CD4-positive, alpha-beta T cell treated with Interleukin-10 for 1 hour (primary cell): ENCODE measurements at places on chromosomes 7 and 10.

GRCh38 chr7:67711706-67712105 lies 715.1 kb downstream of the TYW1 start:
- DNase-seq, result no peak

DNA sequence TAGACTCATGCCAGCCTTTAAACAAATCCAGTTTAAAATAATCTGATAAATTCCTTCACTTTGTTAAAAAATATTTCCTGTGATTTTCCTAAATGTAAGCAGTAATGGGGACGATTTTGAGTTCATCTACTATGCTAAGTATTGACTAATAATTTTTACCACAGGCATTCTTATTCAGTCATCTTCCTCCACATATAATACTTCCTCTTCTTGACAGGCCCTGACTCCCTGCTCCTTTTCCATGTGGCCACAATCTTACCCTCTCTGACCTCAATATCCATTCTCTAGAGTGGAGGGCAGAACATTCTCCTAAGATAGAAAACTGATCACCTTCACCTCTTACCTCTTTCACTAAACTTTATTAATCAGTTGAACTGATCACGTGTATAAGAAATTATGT lies 7.8 kb downstream of the DNAJC2 start:
- DNase-seq, result no peak

DNA sequence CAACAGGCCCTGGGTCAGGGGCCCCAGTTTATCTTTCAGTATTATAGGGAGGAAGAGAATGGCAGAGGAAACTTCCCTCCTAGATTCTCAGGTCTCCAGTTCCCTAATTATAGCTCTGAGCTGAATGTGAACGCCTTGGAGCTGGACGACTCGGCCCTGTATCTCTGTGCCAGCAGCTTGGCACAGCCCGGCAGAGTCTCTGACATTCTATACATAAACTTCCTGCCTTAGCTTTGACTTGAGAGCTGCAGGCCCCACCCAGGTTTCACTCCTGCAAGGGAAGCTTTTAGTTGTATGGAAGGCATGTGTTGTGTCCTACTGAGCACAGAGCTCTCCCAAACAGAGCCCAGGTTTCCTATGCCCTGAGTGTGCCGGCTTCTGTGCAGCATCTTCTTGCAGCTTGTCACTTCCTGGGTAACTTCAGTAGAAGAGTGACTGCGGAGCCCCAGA lies 205.6 kb upstream of the PRSS58 start:
- no peak for DNase-seq

DNA sequence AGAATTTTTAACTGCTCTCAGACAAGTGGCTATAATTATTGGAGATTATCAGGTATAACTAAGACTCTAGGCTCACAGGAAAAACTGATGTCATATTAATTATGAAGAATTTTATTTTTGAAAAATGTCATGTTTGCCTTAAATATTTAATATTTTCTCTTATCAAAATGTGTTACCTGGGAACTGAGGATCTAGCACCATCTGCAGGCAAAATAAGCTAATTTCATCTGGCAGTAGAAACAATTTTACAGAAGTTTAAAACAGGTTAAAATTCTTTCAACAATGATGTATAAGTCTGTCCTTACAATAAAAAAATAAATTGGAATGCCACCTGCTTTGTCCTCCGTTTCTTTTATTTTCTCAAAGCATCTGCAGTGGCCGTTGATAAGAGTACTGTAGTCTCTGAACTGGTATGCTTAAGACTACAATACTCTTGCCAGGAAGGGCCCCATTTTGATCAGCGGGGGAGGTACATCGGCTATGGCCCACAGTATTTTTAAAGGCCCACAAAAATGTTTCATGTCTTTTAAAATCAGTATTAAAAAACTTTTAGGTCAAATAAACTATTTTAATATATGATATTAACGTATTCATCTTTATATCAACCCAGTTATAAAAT lies 81.3 kb downstream of the VWDE start:
- DNase-seq, result peak; percentile 49

- DNase-seq, result no peak
Observed at GRCh38 chr7:70926666-70927065, 205.3 kb upstream of the GALNT17 start.

- DNase-seq, result no peak
Observed at GRCh38 chr7:32890793-32891042, 842 bp downstream of the KBTBD2 start.

DNA sequence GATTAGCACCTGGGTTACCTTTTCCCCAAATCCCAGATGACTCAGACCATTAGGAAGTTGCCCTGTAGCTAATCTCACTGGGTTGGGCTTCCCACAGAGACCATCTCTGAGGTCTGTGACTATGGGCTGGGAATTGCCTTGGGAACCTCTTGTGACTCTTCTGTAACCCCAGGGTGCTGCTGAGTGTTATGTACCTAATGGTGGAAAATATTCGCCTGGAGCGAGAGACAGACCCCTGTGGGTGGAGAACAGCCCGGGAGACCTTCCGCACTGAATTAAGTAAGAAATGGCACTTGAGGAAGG lies 20.0 kb downstream of the STRIP2 start:
- no peak for DNase-seq

- DNase-seq, result no peak
Observed at GRCh38 chr10:108500396-108500795, 1335.9 kb upstream of the SORCS1 start.

DNA sequence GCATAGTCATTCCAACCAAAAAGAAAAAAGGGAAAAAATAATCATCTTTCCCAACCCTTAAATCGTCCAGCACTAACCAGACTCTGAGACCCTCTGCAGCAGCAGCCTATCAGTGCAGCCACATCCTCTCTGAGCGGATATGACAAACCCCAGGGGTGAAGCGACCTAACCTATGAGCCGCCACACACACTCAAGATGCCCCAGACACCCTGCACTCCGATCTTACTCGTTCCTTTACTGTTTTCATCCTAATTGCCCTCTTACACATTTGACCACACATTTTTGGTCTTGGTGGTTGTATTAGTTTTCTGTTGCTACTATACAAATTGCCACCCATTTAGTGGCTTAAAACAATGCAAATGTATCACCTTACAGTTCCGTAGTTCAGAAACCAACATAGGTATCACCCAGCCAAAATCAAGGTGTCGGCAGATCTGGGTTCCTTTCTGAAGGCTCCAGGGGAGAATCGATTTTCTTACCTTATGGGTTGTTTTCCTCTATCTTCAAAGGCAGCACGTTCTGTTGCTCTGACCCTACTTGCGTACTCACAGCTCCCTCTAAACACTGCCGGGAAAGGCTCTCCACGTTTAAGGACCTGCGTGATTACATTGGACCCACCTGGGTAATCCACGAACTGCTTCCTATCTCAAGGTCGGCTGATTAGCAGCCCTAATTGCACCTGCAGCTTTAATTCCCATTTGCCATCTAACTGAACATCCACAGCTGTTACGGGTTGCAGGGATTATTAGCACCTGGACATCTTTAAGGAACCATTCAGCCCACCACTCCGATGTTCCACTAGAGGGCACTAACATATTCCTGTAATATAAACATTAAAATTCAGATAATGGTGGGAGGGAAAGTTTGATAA lies 37.3 kb upstream of the PRSS1 start:
- peak; percentile 53 for DNase-seq

GRCh38 chr7:108423089-108423989 lies 32.9 kb downstream of the NRCAM start:
- no peak for DNase-seq

DNA sequence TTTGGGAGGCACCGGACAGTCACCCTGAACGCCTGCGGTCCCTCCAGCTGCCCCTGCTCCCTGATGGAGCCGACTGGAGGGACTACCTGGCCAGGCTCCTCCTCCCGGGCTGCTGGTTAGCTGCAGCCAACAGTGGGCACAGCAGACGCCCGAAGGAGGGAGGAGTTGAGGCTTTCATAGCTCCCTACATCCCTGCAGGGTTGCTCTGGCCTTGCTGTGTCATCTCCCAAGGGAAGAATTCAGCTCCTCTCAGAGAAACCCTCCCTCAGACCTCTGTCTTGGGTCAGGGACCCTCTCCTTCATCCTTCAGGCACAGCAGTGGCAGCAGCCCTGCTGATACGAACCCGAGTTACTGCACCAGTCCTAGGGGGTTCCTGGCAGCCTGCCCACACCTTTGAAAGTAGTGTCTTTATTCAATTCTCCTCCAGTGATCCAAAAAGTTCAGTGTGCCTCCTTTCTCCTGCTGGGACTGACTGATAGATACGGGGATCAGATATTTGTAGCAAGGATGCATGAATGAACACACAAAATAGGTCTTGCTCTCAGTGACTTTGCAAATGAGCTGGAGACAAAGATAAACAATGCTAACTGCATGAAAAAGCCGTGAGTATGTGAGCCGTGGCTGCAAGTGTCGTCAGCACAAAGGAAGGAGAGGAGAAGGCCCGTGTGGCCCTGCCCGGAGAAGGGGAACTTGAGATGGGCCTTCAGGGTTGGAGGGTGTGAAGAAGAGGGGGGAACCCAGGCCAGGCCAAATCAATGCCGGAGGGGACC lies 136.6 kb downstream of the PRKAG2 start:
- no peak for DNase-seq

- no peak for DNase-seq
Observed at GRCh38 chr7:100192969-100193368, 15.3 kb downstream of the STAG3 start.

DNA sequence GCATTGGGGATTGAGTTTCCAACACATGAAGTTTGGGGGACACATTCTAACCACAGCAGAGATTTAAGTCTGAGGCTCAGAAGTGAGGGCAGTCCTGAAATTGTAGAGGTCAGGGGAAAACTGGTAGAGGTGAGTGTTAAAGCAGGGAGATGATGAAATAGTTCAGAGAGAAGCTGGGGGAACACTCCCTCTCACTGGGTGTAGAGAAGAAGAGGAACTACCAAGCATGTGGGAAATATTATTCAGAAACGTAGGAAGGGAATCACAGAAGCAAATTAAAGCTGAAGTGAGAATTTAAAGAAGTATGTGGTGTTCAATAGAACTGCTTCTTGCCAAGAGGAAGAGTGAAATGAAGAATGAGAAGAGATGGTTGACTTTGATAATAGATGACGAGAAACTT lies 121.5 kb upstream of the FAM3C start:
- DNase-seq, result no peak

- no peak for DNase-seq
Observed at GRCh38 chr10:124149189-124150042, 56.0 kb upstream of the CHST15 start.

DNA sequence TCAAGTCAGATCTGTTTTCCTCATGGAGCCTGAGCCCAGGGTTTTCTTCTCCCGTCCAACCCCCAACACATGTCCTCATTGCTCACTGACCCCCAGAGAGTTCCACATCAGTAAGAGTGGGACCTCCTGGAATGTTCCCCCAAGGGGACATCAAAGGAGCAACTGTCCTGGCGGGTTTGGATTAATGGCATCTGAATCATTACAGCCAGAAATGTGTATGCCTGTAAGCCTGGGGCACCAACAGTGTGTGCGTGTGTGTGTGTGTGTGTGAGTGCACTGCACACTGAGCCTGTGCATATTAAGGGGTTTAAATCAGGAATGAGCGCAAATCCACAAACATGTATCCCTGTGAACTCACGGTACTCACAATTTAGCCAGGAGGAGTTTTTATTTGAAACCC lies 222.3 kb downstream of the PLXNA4 start:
- DNase-seq, result no peak

- DNase-seq, result no peak
Observed at GRCh38 chr10:65419629-65420028, 1506.2 kb upstream of the LRRTM3 start.

DNA sequence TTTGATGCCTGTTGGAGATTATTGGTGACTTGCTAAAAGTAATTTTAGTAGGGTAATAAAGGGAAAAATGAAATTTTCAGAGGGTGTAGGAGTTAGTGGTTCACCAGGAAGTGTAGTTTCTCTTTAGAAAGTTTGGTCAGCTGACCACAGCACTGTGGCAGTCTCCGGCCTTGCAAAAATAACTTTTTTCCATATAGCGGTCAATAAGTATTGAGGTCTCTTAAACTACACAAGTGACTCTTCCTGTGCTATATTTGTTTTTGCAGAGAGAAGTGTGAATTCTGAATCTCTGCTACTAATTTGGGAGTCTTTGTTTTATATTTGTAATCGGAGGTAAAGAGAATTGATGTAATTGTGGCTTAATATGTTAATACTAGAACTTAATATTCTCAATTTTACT lies 24.3 kb downstream of the PTPN12 start:
- no peak for DNase-seq

DNA sequence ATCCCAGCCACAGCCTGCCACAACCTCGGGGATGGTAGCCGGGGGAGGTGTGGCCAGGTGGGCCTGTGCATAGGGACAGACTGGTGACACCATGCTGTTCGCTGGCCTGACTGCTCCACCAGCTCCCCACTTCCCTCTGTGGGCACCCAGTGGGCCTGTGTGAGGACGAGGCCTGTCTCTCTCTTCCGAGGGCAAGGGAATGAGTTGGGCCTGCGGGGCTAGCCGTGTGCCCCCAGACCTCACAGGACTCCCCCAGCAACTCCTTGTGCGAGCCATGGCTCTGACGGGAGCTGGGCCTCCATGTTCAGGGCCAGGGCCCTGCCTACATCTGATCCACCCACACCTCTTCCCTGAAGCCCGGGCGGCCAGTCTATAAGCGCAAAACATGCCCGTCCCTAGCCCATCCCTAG lies 40.5 kb downstream of the PWWP2B start:
- DNase-seq, result no peak

- DNase-seq, result no peak
Observed at GRCh38 chr7:151113344-151114150, 27.3 kb downstream of the AGAP3 start.

- no peak for DNase-seq
Observed at GRCh38 chr10:117221156-117221711, 19.7 kb upstream of the SLC18A2 start.

DNA sequence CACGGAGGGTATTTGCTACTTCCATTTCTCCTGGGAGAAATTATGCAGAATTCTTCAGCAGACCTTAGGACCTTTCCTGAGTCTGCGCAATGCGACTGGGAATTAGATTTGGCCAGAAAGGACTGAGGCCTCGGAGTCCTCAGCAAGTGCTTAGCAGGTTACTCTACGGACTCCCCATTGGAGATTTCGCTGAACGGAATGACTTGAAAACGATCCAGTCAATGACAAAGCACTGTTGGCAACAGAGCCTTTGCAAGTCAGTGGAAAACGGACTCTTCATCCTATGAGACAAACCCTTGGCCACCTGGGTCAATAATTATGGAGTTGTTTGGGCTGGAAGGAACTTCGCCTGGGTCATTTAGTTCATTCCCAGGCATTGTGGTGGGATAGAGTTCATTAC lies 107.4 kb downstream of the FAM204A start:
- DNase-seq, result no peak

GRCh38 chr10:24256619-24257107 lies 47.7 kb downstream of the KIAA1217 start:
- no peak for DNase-seq

DNA sequence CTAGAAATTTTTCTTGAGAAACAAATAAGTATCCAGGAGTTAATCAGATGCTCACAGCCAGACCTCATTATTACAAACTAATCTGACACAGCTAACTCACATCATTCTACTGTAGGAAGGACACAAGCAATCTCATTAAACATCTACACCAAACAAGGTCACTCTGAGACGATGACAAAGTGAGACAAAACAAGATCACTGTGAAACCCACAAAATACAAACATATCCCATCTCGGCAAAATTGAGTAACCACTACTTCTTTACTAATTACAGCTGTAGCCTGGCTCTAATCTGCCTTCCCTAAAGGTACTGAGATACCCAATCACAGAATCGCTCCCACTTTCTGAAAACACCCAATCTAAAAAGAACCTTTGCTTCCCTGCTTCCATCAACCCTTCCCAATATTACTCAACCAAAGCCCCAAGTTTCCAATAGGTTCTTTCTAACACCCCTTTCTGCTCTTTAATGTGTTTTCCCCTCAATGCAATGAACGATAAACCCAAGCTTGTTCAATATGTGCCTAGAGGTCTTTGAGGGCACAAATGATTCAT lies 26.9 kb downstream of the CCDC6 start:
- DNase-seq, result no peak
